ENCODE measurements at places on chromosomes 12 and 14.

- no peak for DNase-seq
Measured at GRCh38 chr12:58873496-58873895, 46.8 kb downstream of the LRIG3 start.

- no peak for DNase-seq
Measured at GRCh38 chr12:27436029-27436428, 10.5 kb upstream of the SMCO2 start.

GRCh38 chr12:112431965-112432364, 13.2 kb downstream of the PTPN11 start:
- no peak for DNase-seq

GRCh38 chr12:21350975-21351374, 16.3 kb upstream of the SLCO1A2 start:
- DNase-seq, result no peak

GRCh38 chr14:61300754-61301153, 19.6 kb upstream of the TMEM30B start:
- DNase-seq, result no peak

DNA sequence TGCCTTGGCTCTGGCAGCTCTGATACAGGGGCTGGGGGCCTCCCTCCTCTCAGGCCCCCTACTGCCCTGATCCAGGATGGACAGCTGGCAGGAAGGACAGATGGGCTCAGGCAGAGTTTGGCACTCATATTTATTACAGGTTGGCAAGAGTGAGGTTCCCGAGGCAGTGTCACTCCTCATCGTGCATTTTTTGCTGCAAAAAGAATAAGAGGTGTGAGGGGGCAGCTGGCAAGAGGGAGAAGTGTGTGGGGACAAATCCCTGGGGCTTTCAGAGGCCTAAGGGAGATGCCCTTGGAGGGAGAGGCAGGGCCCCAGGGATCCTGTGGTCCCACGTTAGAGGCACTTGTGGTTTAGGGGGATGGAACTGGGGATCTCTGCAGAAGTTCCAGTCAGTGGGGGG, 5.0 kb downstream of the CMTM5 start:
- no peak for DNase-seq

DNA sequence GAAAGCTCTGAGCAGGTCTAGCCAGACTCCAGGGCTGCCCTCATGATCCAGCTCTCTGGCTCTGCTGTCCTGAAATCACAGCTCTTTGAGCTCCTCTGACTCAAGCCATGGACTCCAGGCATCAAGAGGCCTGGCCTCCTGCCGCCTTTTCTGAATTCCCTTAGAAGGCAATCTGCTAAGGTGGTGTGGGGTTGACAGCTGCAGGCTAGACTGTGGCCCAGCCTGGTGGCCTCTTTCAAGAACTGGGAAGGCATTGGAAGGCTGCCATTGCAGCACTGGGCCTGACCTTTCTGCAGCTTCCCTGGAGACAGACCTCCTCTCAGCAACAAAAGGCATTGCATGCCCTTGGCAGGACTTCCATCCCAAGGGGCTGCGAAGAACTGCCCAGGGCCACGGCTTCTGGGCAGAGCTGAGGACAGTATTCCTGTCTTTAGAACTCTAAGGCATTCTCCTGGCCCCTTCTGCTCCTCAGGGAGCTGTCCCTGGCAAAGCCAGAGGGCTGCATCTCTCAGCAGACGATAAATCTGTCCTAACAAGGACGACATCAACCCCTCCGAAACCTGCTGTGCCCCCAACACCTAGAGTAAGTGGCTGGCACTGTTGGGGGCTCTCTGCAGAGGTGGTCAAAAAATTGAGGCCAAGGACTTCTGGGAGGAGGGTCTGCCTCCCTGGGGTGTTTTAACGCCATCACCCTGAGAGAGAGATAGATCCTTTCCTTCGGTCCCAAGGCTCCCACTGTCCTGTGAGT, 115.6 kb downstream of the RBM19 start:
- no peak for DNase-seq

DNA sequence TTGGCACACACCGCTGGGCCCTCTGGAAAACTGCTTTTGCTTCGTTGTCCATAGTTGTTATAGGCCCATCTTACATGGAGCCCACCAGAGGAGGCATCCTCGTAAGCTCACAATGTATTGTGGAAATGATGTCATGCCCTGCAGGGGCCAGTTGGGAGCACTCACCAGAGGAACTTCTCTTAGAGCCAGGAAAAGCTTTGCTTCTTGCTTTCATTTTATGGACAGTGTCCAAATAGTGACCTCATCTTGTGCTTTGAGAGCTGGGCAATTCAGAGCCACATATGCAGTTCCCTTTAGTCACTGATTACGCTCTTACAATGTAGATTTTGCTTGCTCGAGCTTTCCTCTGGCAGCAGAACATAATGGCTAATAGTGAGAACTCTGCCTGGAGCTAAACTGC, 275.6 kb downstream of the AACS start:
- DNase-seq, result no peak

DNA sequence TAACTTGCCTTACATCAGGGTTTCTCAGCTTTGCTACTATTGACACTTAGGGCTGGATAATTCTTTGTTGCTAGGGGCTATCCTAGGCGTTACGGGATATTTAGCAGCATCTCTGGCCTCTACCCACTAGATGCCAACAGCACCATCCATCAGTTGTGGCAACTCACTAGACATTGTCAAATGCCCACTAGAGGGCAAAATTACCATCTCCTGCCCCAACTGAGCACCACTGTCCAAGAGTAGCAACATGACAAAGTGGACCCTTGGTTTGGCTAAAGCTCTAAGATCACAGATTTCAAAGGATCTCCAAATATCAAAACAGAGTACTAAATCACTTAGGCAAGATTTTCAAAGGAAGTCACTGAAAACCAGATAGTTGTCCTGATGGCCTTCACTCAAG, 251.7 kb upstream of the TBX3 start:
- DNase-seq, result no peak

DNA sequence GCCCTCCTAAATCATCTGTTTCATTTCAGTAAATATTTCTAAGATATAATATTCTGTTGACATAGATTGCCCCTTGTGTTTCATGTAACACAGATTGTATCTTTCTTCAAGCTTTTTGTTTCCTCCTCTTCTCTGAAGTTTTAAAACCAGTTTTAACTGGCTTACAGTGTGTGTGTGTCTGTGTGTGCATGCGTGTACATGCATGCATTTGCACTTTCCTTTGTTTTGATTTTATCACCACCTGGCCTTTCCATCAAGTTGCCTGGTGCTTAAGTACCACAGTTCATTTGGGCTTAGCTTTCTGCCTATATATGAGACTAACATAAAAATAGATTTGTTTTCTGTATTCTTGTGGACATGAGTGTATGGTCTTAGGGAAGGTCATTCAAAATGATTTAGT, 31.9 kb downstream of the ETNK1 start:
- no peak for DNase-seq

- no peak for DNase-seq
Measured at GRCh38 chr14:96844857-96845570, 47.8 kb downstream of the VRK1 start.

DNA sequence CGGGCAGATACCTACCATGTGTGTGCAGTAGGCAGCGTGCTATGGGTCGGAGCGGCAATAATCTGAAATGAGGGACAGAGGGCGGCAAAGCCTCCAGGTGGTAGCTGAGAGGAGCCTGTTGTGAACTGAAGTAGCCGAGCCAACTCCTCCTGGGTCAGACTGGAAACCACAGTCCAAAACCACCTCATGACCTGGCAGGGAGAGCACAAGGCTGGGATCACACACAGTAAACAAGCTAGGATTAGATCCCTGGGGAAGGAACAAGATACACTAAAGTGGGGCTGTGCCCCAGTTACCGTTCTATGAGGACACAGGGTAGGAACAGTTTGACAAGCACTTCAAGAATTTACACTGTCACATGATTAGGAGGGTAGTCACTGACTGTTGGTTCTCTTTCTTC, 49.0 kb downstream of the AREL1 start:
- DNase-seq, result no peak

GRCh38 chr14:99389174-99389826, 91.4 kb downstream of the SETD3 start:
- DNase-seq, result peak; percentile 70

DNA sequence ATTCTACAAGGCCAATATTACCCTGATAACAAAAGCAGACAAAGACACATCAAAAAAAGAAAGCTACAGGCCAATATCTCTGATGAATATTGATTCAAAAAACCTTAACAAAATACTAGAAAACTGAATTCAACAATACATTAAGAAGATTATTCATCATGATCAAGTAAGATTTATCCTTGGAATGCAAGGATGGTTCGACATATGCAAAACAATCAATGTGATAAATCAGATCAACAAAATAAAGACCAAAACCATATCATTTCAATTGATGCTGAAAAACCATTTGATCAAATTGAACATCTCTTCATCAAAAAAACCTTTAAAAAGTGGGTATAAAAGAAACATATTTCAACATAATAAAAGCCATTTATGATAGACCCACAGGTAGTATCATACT, 117.3 kb downstream of the CPNE8 start:
- DNase-seq, result no peak

- DNase-seq, result no peak
Measured at GRCh38 chr14:61528591-61529021, 166.7 kb upstream of the HIF1A start.

DNA sequence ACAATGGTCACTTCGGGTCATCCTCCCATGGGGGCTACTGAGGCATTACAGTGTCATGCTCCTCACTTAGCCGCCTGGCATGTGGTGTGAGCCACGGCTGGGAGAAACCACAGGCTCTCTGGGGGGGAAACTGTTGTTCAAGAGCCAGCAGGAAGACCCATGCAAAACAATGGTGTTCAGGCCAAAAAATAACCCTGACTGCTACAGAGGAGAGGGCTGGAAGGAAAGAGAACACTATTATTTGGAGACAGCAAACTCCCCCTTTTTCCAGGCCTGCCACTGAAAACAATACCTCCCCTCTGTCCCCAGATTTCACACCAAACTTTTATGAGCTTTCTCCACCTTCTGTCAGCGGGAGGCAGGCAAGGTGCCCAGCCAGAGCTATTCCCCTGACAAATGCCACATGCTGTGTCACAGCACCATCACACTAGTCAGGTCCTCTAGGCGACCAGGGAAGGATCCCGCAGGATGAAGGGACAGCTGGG, 83.7 kb downstream of the CHGA start:
- DNase-seq, result no peak

DNA sequence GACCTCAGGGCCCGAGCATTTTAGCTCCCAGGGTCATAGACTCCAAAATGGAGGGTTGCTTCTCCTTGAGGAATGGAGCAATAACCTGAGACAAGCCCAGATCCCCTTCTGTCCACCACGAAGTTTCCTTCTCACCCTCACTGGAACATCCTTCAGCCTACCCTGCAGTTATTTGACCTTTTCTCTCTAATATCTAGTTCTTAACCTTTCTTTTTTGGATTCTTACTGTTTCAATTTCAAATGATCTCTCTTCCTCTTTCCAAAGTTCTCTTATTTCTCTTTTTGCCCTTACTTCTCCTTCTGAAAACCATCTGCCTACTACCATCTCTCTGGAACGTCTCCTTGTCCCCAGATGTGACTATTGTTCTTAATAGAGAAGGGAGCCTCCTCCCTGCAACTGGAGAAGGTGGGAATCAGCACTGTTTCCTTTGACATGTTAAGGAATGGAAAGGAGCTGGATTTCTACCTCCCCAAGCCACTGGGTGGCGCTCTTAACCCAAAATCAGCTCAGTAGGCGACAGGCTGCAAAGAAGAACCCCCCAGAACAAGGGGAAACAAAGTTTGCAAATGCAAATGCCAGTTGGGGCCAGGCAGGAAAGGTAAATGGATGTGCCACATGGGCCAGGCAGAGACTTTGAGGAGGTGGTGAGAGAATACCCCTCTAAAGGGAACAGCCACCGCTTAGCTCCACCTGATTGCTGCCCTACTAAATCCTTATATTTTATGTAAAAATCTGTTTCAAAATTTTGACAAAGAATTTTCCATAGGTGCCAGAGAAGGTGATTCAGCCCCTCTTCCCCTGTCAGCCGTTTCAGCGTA, 22.4 kb upstream of the PDE1B start:
- peak; percentile 51 for DNase-seq

- DNase-seq, result peak; percentile 59
Measured at GRCh38 chr12:56590237-56590830, 39.8 kb downstream of the BAZ2A start.

- DNase-seq, result no peak
Measured at GRCh38 chr12:121033625-121034349, 5.3 kb downstream of the OASL start.

DNA sequence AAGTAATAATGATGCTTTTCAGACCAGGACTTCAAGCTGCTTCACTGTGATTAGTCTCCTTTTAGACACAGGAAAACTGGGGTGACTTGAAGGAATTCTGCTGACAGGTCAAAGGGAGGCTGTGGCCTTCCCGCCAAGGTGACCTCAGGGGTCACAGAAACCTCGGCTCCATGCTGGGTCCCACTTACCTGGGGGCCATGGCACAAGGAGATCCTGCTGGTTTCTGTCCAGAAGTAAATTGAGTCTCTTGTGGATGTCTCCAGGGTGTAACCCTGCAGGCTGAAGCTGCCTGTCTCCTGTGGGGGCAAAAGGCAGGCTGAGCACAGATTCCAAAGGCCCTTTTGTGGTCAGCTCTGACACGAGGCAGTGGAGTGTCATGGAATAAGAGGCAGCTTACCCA, 138.7 kb upstream of the MED13L start:
- no peak for DNase-seq

GRCh38 chr12:91533366-91533765, 350.7 kb upstream of the DCN start:
- DNase-seq, result no peak

DNA sequence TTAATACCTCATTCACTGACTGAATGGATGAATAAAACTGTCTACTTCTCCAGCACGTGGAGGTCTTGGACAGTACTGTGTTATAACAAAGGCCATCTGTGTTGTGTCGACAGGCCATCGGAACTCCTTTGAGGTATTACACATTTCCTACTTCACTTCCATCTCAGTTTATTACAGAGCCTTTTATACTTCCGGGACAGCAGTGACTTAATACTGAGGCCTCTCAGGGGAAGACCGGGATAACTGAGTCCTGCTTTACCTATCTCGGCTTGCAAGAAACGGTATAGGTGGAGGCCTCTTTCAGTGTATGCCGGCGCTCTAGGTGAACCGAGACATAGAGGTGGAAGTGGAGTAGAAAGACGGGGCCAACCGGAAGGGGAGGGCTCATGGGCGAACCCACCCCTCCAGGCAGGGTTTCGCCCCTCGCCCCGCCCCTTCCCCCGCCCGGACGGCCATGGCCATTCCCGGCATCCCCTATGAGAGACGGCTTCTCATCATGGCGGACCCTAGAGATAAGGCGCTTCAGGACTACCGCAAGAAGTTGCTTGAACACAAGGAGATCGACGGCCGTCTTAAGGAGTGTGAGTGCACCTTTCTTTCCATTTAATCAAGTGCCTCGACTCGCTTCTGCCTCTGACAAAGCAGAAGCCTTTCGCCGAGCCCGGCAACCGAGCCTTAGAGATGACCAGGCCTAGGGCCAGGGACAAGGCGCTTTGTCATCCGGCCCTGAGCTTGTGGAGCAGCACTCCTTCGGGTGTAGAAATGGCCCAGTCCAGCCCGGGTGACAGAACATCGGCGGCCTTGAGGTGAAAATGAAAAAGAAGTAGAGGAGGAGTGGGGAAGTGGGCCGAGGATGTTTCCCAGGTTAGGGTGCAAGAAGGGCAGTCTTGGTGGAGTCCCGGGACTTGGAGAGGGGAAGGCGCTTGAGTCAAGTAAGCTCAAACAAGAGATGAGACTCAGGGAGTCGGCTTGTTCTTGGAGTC, at the start of gene PSMC6:
Gene PSMC6, plus strand, starts transcription at position 477 of the 983 bp plus-strand sequence. Its CDS starts 20 bp downstream, at position 497.
- peak; percentile 98 for DNase-seq

GRCh38 chr14:54317391-54317790, 79.4 kb upstream of the CDKN3 start:
- no peak for DNase-seq

- DNase-seq, result no peak
Measured at GRCh38 chr12:26646571-26646970, 186.4 kb downstream of the ITPR2 start.

- no peak for DNase-seq
Measured at GRCh38 chr12:58961906-58962305, 41.6 kb upstream of the LRIG3 start.
